ENCODE measurements at places on chromosomes 6 and 20.

DNA sequence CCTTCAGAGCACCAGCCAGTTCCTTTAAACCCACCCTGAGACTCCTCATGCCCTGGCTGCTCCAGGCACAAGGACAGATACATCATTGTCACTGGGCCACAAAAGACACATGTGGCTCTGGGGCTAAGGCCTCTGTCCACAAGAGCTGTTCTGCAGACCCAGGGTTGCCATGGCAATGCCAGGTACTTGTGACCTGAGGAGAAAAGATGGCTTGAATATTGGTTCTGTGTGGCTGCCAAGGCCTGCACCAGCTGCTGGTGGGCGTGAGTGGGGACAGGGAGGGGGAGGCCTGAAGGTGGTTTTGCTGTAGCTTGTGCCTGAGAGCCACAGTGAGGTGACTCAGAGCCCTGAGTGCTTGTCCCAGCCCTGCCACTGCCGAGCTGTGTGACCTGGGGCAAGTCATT is 31.8 kb downstream of the SAYSD1 start:
- H3K27me3 ChIP-seq: no peaks in the 10 kb centered on the region
- no peak overlapping the region for H3K4me3 ChIP-seq
- H3K4me1 ChIP-seq: peaks cover 14% of the 10 kb centered on the region
- no peak overlapping the region for H3K27ac ChIP-seq
- no peak for DNase-seq

GRCh38 chr20:58597249-58597891 is 53.7 kb upstream of the STX16 start:
- peak; percentile 41 for DNase-seq
- H3K27ac ChIP-seq: peak overlapping the region; percentile 4
- no peaks in the 10 kb centered on the region for H3K36me3 ChIP-seq
- H3K27me3 ChIP-seq: no peaks in the 10 kb centered on the region

DNA sequence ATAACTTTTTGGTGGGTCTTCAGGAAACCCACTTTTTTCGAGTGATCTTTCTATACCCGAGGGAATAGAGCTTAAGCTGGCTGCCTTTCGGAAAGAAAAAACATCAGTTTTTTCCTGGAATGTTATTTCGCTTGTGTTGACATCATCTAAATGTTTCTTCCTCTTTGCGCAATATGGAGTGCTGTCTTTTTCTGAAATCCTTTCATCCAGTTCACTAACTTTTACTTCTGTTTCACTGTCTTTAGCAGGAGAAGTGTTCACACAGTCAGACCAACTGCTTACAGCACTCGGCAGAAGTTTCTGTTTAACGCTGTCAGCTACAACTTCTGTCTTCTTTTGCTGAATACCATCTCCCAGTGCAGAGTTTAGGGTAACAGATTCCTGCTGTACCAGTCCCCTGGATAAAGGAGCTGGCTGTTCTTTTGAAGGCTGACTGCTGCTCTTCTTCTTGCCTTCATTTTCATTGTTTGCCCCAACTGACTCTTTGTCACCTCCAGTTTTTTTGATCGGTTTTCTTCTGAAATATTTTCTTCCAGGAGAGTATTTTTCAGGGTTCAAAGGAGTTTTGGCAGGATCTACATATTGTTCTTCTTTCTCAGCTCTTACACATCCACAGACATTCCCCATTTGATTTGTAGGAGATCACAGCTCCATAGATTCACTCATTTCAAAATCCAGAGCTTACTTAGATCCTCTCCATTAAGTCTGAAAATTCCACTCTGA is 50.0 kb upstream of the DST start:
- peaks cover 40% of the 10 kb centered on the region for H3K4me1 ChIP-seq
- DNase-seq: no peak
- peaks cover 5% of the 10 kb centered on the region for H3K36me3 ChIP-seq
- no peaks in the 10 kb centered on the region for H3K27me3 ChIP-seq
- peak overlapping the region; percentile 63 for H3K4me3 ChIP-seq

DNA sequence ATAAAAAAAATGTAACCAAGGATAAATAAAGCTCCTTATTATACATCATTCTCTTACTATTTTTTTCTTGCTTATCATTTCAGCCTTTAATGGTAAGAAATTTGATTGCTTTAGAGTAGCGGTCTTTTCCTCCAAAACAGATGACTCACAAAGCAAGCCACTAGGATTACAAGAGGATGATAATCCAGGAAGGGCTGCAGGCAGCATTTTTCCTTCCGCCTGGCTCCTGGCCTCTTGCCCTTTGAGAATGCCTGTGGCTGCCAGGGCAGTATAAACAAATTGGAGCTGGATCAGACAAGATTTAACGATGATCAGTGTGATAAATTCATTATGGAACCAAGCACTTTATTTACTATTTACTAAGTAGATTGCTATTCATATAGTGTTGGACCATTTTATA is 9.7 kb upstream of the FBXL4 start:
- no peak overlapping the region for H3K4me3 ChIP-seq
- no peaks in the 10 kb centered on the region for H3K36me3 ChIP-seq
- H3K27me3 ChIP-seq: no peaks in the 10 kb centered on the region
- H3K27ac ChIP-seq: no peak overlapping the region
- H3K4me1 ChIP-seq: no peaks in the 10 kb centered on the region
- DNase-seq: no peak

DNA sequence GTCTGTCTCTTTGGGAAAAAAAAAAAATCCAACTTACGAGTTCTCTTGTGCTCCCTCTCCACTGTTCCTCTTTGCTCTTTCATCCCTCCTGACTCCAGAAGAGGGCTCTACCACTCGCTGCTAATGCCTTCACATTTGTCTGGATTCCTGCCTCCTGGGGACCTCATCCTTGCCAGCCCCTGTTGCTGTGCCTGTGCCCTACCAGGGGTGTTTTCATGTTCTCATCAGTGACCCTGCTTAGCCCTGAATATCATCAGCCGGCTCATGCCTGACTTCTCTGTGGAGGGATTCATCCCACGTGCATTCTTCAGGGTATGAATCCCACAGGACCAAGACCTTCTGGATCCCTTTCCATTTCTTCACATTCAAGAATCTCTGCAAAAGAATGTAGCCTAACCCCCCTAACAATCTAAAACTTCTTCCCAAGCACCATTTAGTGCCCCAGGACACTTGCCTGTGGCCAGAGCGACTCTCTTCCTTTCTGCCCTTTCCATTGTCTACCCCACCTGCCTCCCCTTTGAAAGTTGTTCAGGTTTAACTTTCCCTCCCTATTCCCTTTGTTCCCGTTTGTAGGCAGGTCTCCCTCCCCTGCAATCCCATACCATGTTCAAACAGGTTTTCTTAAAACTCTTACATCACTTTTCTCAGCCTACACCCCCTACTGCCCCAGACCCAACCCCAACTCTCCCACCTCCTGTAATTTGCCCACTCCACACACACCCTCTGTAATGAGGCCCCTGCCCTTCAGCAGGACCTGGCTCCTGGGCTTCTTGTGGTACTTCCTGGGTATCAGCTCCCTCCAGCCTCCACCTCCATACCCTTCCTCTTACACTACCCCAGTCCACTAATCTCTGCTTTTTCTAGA is 50.2 kb downstream of the RREB1 start:
- peaks cover 70% of the 10 kb centered on the region for H3K4me1 ChIP-seq
- no peak overlapping the region for H3K4me3 ChIP-seq
- no peaks in the 10 kb centered on the region for H3K36me3 ChIP-seq
- DNase-seq: no peak

GRCh38 chr6:24997231-24997630 is 61.5 kb upstream of the RIPOR2 start:
- no peaks in the 10 kb centered on the region for H3K36me3 ChIP-seq
- H3K27me3 ChIP-seq: no peaks in the 10 kb centered on the region
- no peak overlapping the region for H3K27ac ChIP-seq
- DNase-seq: no peak

DNA sequence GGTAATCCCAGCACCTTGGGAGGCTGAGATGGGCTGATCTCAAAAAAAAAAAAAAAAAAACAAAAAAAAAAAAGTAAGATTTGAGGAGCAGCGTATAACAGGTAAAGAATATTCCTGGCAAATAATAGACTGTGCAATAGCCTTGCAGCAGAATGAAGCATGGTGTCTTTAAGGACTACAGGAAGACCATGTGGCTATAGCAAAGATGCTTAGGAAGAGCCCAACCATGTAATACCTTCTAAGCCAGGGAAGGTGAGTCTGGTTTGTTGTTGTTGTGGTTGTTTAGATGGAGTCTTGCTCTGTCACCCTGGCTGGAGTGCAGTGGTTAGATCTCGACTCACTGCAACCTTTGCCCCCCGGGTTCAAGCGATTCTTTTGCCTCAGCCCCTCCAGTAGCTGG is 14.3 kb upstream of the RBM39 start:
- no peak overlapping the region for H3K4me3 ChIP-seq
- no peaks in the 10 kb centered on the region for H3K4me1 ChIP-seq
- no peak overlapping the region for H3K27ac ChIP-seq
- DNase-seq: no peak

DNA sequence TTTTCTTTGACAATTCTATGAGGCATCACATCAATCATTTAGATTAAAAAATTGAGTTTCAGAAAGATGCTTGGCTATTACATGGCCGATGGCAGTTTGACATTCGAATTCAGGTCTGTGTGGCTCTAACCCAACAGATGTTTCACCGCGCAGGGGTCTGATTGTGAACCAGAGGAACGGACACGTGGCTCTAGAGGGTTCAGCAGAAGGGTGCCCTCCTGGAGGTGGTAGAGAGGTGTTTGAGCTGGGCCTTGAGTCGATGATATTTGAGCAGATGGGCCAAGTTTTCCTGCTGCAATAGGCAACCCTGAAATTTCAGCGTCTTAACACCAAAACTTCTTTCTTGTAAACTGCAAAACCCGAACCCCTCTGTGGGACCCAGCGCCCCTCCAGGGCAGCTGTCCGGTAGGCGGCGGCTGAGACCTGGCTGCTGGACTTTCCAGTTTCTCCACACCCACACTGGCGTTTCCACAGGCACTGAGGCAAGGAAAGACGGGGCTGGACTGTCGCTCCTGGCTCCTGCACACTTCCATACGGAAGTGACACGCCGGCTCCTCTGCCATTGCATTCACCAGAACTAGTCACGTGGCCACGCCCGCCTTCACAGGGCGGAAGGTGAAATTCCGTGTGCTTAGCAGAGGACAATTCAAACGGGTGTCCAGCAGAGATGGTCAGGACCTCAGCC is 11.3 kb upstream of the AFDN start:
- no peak overlapping the region for H3K4me3 ChIP-seq
- H3K36me3 ChIP-seq: no peaks in the 10 kb centered on the region
- no peaks in the 10 kb centered on the region for H3K4me1 ChIP-seq
- DNase-seq: no peak

- no peak for DNase-seq
- no peak overlapping the region for H3K27ac ChIP-seq
- no peaks in the 10 kb centered on the region for H3K36me3 ChIP-seq
- no peaks in the 10 kb centered on the region for H3K27me3 ChIP-seq
These were observed 125.3 kb downstream of the GRM1 start for GRCh38 chr6:146154197-146154596.

- H3K27me3 ChIP-seq: no peaks in the 10 kb centered on the region
- H3K36me3 ChIP-seq: no peaks in the 10 kb centered on the region
- no peak for DNase-seq
- H3K27ac ChIP-seq: peak overlapping the region; percentile 30
- peaks cover 26% of the 10 kb centered on the region for H3K4me1 ChIP-seq
These were observed 117.4 kb downstream of the VEGFA start for GRCh38 chr6:43887340-43887858.

DNA sequence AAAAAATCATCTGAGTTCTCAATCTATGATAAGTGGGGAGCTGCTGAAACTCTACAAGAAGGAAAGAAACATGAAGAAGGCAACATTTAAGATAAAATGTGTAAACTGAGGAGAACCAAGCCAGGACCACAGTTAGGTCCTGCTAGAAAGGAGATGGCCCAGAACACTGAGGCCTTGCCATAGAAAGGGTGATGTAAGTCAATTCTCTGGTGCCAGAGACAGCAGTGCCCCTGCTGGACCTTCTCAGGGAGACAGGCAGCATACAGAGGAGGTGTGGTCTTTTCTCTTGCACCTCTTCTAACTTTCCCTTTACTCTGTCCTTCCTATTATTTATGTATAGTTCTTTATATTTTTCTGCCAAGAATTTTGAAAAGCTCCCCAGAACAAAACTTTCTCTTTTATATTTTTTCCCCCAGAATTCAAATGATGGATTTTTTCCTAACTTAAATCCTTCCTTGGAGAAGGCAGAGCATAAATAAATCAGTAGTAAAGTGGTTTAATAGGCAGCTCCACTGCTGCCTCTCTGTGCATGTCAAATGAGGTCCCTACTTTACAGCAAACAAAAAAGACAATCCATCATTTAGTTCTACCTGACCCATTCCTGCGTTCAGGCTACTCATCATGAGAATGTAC is 9.0 kb downstream of the UQCC2 start:
- H3K4me3 ChIP-seq: no peak overlapping the region
- H3K4me1 ChIP-seq: peaks cover 16% of the 10 kb centered on the region
- peaks cover 38% of the 10 kb centered on the region for H3K36me3 ChIP-seq
- H3K27ac ChIP-seq: no peak overlapping the region

DNA sequence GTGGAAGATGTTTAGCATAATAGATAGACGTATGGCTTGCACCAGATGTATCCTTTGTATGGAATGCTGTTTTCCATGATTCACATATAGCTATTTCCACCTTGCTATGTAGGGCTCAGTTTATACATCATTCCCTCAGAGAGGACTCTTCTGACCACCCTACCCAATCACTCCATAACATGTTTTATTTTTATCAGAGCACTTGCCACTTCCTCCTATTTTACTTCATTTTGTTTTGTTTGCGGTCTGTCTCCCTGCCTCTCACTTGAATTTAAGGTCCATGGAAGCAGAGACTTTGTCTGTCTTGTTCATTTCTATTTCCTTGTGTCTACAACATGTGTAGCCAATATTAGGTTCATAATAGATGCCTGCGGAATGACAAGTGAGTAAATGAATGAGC is 266.9 kb upstream of the CITED2 start:
- no peak overlapping the region for H3K4me3 ChIP-seq
- no peaks in the 10 kb centered on the region for H3K27me3 ChIP-seq
- no peak for DNase-seq
- H3K36me3 ChIP-seq: no peaks in the 10 kb centered on the region

DNA sequence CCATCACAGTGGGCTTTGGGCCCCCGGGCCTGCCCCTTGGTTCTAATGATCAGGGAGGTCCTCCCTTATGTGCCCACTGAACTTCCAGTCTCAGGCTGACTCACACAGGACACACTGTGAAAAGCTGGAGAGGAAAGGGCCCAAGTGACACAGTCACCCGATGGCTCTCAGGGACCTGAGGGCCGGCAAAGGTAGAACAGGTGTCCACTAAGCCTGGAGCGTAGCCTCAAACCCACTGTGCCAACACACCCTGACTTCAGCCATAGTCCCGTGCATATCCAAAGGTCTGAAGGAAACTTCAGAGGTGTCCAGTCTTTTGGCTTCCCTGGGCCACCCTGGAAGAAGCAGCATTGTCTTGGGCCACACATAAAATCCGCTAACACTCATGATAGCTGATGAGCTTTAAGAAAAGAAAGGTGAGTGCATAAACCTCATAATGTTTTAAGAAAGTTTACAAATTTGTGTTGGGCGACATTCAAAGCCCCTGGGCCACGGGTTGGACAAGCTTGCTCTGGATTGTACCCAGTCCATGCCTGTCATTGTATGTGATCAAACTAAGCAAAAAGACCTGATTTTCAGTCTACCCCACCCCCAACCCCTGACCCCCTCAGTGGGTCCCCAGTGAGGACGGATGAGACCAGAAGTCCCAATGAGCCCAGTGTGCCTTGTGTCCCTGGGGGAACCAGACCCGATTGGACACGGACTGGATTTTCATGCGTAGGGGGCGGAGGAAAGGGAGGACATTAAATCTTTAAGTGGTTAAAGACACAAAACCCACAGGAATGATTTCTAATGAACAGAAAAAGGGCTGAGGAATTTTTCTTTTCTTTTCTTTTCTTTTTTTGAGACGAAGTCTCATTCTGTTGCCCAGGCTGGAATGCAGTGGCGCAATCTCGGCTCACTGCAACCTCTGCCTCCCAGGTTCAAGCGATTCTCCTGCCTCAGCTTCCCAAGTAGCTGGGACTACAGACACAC is 6.1 kb downstream of the RAMACL start:
- peaks cover 14% of the 10 kb centered on the region for H3K4me1 ChIP-seq
- H3K4me3 ChIP-seq: no peak overlapping the region
- H3K36me3 ChIP-seq: no peaks in the 10 kb centered on the region
- no peak overlapping the region for H3K27ac ChIP-seq
- H3K27me3 ChIP-seq: no peaks in the 10 kb centered on the region

Data from psoas muscle (tissue), 8 donors.